Thymus (tissue), 14 donors: ENCODE measurements at places on chromosomes 3 and 15. TPM values are rescaled to one million over a fixed set of nuclear protein-coding genes. Genes with fewer than 3 reads are reported as not detected.

DNA sequence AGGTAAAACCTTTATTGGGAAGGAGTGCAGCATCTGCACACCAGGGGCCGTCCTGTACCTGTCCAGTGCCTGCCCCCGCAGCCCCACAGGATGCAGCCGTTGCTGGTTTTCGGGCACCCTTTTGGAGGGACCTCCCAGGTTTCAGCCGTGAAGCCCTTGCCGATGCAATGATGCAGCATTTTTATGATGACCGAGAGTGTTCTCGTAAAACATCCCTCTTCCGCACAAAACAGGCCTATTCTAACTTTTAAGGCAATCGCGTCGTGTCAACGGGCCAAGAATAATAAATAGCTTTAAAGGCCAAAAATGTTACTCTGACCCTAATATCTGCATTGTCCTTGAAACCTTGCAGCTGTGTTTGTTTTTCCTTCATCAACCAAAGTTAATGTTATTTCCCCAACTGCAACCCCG, 126.1 kb downstream of the LRRK1 start:
- H3K27me3 ChIP-seq, result no peaks in the 10 kb centered on the region
- DNase-seq, result no peak
- H3K27ac ChIP-seq, result no peak overlapping the region
- H3K36me3 ChIP-seq, result no peaks in the 10 kb centered on the region
- no peaks in the 10 kb centered on the region for H3K4me1 ChIP-seq

DNA sequence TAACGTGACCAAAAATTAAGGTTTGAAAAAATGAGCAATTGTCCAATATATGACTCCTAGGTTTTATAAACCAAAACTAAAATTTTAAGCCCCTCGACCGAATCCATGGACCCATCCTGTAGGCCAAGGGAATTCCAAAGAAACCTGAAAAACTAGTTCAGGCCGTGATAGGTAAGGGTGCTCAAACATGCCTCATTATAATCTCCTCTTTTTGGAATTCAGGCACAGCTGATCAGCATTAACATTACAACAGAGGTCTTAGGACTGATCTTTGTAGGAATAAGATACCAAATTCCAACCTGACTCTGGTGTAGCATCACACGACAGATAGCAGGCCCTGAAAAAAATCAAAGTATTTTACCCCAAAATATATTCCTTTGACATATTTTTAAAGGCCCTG, 155.7 kb downstream of the NEK10 start:
- no peaks in the 10 kb centered on the region for H3K27me3 ChIP-seq
- H3K36me3 ChIP-seq, result no peaks in the 10 kb centered on the region
- no peaks in the 10 kb centered on the region for H3K4me1 ChIP-seq
- H3K27ac ChIP-seq, result no peak overlapping the region
- H3K4me3 ChIP-seq, result no peak overlapping the region

- H3K27me3 ChIP-seq, result no peaks in the 10 kb centered on the region
- DNase-seq, result no peak
- no peak overlapping the region for H3K4me3 ChIP-seq
- H3K4me1 ChIP-seq, result peaks cover 88% of the 10 kb centered on the region
- no peaks in the 10 kb centered on the region for H3K36me3 ChIP-seq
- no peak overlapping the region for H3K27ac ChIP-seq
Measured at GRCh38 chr3:46542344-46542743, 23.8 kb downstream of the LRRC2 start.

SEMA6D gene
- 7.6 TPM for total RNA-seq

CHST2 gene
- 15.6 TPM for total RNA-seq

PLS1 gene
- 9.2 TPM for total RNA-seq
